ENCODE measurements at places on chromosomes 3 and 15.

DNA sequence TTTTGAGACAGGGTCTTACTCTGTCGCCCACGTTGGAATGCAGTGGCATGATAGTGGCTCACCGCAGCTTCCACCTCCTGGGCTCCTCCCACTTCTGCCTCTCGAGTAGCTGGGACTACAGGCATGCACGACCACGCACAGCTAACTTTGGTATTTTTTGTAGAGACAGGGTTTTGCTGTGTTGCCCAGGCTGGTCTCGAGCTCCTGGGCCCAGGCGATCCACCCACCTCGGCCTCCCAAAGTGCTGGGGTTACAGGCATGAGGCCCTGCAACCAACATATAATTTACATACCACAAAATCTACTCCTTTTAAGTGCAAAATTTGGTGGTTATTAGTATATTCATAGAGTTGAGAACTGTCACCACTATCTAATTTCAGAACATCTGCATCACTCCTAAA, 31.7 kb downstream of the CCDC14 start:
- no peak for DNase-seq

DNA sequence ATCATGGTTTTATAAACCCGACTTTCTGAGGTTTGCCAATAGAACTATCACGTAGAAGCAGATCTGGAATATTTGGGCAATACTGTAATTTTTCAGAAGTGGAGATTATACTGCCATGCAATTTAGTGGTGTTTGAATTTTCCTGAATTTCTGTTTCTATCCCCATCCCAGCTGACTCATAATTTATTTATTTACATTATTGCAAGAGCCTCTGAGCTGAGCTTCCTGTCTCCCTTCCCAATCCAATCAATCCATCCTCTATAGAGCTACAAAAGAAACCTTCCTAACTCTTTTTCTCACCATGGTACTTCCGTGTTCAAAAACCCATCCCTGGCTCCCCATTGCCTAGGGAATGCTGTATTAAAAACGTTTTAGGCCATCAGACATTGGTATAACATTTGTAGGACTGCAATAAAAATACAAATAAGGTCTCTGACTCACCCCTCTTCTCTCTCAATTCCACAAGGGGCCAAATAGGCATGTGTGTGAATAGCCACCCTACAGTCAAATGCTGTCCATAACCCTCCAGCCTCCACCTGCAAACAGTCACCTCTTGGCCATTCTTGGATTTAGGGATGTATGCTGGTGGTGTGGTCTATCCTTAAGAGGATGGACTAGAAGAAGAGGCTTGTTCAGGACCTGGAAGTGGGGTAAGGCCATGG, 190.7 kb downstream of the CD47 start:
- DNase-seq: no peak

DNA sequence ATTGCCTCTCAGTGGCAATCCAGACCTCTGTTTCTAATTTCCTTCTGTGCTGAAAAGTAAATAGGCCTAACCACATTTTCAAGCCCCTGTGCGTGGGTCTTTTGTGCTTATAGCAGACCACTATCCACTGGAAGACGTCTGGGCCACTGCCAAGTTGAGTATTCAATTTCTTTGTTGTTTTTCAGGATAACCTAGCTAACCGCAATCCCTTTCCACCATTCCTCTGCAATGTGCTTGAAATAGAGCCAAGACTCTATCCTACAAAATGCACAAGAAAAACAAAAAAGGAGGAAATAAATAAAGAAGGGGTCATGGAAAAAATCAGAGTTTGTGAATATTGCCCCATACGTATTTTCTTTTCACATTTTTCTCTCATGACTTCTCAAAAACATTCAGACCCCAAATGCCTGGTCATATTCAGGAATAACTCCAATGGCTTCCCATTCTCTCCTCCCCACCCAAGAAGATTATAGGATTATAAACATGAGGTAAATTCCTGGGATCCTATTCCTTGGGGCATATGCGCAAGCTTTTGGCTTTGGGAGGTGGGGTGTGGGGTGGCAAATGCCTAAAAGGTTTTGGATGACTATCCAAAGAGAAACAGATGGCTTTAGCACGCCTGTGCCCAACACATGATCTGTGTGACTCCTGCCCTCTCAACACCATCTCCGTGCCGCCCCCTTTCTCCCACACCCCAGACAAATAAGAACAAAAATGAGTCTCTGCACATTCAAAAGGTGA, 217.9 kb upstream of the THBS1 start:
- peak; percentile 60 for DNase-seq

GRCh38 chr15:51049081-51049480, 45.6 kb downstream of the TNFAIP8L3 start:
- DNase-seq: no peak

DNA sequence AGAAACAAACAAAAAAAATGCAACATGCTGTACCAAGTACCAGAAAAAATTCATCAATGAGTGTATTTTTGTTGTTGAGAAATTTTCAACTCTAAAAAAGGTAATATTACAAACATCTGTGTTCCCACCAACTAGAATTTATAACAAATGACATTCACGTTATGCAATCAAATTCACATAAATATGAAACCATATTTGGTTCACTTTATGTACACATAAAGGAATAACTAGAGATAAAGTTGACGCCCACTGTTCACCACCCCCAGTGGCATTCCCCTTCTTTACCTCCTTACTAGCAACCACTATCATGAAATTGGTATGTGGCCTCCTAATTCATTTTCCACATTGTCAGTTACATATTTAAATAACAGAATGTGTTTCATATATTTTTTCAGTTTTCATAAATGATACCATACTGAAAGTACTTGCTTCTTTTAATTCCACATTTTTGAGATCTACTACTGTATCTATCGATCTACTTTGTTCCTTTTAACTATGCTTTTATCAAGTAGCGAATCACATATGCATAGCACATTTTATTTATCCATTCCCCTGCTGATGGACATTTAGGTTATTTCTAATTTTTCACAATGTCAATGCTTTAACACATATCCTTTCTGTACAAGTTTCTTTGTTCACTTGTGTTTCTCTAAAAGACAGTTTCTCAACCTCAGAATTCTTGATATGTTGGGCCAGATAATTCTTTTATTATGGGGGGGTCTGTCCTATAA, 34.5 kb downstream of the TBC1D5 start:
- DNase-seq: no peak

DNA sequence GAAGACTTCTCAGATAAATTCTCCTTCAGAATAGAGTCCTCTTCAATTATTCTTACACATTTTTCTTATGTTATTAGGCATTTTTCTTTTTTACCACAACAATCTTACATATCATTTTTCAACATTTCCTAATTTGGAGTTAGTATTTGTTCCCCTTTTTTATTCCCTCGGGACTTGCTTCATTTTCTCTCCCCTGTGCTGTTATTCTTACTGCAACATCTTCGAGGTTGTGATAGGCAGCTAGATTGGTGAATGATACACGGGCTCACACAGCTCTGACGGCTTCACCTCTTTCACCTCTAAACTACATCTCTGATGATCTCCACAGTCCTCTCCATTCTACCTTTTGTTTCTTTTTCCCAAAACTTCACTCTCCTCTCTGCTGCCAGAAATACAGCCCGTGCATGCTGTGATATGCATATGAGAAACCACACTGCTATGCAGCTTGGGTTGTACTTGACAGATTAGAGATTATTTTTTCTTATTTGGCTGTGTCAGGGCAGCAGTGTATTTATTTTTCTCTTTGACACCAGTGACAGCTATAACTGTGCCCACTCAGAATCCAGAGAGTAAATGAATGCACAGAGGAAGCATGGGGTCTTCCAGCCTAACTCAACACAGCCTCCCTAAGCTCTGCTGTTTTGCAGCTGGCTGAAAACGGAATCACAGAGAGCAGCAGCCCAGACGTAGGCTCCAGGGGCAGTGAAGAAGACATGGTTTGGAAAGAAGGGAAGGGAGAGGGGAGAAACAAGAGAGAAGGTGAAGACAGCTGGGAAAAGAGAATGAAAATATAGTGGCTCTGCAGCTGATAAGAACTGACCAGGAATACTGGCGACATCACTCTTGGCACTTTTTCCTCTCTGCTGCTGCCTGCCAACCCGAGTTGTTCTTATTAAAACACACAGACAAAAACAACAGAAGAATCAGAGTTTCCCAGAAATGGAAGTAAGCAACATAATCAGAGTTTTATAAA, 61.8 kb downstream of the SLC9A9 start:
- DNase-seq: peak; percentile 56

DNA sequence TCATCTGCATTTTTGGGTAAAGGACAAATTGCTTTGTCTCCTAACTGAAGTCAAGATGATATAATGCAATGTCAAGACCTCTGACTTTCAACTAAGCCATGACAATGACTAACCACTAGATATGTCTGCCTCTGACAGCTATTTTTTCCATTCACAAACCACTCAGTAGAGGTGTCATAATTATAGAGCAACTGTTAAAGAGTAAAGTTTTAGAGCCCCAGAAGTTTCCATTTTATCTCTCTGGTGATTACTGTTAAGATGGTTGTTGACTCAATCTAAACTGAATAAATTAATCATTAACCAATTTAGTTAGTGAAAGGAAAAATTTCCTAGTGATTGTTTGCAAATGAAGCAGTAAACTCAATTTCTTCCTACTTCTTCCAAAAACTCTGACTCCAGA, 779.9 kb downstream of the GRM7 start:
- DNase-seq: no peak

DNA sequence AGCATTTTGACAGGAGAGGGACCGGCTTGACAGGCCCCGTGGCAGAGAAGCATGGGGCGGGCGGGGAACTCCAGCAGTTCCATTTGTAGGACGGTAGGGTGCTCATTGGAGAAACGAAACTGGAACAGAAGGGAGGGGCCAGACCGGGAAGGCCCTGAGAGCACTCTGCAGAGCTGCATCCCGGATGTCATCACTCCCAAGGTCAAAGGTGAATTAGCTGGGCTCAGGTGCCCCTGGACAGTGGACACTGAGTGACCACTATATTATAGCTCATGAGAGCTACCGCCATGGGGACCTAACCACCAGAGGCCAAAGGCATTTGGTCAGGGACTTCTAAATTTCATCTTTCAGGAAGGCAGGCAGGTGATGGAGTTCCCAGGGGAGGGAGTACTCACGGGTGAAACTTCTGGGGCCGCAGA, 7.3 kb downstream of the CSRNP1 start:
- peak; percentile 33 for DNase-seq

DNA sequence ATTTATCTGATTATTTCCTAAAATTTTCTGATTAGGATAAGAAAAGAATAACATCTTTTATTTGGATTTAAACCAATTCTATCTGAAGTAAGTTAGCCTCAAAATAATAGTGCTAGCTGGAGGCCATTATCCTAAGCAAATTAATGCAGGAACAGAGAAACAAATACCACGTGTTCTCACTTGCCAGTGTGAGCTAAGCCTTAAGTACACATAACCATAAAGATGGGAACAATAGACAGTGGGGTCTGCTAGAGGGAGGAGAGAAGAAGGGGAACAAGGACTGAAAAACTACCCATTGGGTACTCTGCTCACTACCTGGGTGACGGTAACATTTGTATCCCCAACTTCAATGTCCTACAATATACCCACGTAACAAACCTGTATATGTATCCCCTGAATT, 31.3 kb upstream of the LYSMD4 start:
- no peak for DNase-seq

DNA sequence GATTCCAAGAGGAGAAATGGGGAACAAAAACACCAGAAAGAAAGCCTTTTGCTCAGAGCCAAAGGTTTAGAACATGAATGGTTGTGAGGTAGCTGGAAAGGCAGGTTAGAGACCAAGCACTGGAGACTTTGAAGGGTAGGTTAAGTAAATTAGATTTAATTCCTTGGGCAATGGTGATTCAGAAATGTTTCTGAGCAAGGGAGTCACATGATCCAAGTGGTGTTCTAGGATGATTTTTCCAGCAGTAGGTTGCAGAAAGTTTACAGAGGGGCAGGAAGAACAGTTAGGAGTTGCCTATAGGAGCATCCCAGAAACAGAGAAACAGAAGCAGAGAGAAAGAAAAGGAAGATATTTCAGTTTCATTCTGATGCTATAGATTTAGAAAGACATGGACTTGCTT, 139.8 kb downstream of the WDR76 start:
- peak; percentile 16 for DNase-seq

GRCh38 chr3:155995525-155996370, 124.6 kb upstream of the KCNAB1 start:
- DNase-seq: peak; percentile 63

DNA sequence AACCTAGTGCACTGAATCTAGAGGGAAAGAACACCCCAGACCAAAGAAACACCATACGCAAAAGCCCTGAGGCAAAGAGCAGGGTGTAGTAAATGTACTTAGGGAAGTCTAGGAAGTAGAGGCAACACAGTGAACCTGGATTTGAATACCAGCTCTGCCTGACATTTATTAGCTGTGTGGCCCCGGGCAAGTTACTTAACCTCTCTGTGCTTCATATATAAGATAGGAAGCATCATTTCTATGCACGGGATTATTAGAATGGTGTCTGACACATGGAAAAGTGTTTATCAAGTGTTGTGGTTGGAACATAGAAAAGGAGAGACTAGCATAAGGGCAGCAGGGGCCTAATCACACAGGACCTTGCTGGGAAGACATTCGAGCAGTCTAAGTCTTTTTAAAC, 132.2 kb downstream of the ERC2 start:
- no peak for DNase-seq

DNA sequence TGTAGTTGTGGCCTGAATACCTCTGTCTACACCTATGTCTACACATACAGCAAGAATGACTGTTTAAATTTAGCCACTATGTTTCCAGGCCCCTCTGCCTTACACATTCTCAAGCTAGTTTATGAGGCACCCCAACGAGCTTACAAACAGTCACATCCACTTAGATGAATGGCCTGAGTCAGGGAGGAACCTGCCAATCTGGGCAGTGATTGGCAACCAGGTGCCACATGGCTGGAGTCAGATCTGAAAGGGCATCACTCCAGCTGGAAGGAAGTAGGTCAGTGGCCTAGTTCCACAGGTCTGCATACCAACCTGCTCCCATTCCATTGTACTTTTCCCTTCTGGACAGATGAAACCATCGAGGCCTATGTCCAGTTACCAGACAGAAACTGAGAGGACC, 136.3 kb downstream of the FOXP1 start:
- DNase-seq: no peak

GRCh38 chr15:28922707-28923012, 36.9 kb downstream of the APBA2 start:
- DNase-seq: no peak
